Kasumi-1 (cell line): ENCODE measurements at places on chromosomes 12 and 14.
A peak's percentile ranks its signal among the peaks of the same experiment; 100 is the strongest.

DNA sequence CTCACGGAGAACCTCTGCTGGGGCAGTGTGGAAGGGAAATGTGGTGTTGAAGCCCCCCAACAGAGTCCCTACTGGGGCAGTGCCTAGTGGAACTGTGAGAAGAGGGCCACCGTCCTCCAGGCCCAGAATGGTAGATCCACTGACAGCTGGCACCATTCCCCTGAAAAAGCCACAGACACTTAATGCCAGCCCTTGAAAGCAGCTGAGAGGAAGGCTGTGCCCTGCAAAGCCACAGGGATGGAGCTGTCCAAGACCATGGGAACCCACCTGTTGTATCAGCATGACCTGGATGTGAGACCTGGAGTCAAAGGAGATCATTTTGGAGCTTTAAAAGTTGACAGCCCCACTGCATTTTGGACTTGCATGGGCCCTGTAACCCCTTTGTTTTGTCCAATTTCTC is 363.5 kb upstream of the PRICKLE1 start:
- no peak for DNase-seq

DNA sequence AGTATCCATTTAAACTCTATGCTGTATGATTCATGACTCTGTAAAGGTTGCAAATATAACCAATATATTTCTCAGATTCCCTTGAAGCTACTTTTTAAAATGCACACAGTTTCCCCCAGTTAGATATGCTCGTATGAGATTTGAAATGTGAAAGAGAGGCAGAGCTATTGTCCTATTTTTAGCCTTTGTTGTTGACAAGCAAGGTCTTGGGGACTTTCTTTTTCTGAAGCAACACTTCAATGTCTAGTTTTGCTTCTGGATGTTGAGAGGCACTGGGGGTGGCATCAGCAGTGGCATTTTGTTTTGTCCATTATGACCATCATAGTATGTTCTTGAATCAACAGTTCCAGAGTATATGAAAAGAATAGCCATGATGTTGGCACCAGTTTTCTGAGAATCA is 63.4 kb downstream of the ASCL1 start:
- no peak for DNase-seq

- peak; percentile 49 for DNase-seq
These were observed 672 bp upstream of the SCFD1 start for GRCh38 chr14:30621354-30621939.

- DNase-seq = no peak
These were observed 116.4 kb downstream of the PRICKLE1 start for GRCh38 chr12:42473130-42473529.

- no peak for DNase-seq
These were observed 323.3 kb upstream of the E2F7 start for GRCh38 chr12:77388445-77389265.

DNA sequence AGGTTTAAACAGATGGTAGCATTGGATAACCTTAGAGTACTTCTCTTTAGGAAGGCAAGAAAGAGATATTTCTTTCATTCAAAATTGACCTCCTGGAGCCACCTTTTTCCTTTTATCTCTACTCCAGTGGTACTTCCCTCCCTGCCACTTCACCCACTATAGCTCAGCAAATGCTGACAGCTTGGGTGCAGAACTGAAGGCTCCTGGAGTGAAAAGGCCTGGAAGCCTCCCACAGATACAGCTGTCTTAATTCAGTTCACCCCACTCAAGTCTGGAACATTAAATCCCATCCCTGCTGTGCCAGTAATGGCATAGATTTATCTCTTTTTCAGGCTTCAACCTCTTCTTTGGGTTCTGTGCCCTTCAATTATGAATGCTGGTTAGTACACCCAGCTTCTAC is 140.3 kb downstream of the NEDD1 start:
- no peak for DNase-seq

- DNase-seq = no peak
These were observed 93.5 kb upstream of the MED13L start for GRCh38 chr12:116370886-116371580.

DNA sequence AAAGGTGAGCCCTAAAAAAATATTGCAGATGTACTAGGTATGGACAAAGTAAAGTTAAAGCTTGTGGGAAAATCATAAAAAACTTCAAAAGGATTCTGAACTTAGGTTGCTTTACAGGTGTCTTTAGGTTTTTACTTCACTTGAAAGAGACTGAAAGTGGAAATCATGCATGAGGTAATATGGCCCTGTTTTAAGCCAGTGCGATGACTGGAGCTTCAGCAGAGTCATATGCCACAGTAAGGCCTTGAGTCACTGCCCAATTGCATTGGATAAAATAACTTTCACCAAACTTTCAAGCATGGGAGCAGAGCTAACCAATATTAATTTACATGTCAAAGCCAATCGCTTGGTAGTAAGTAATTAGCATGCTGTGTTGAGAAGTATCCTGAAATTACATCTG is 63.9 kb upstream of the TMEM260 start:
- DNase-seq = no peak

- DNase-seq = no peak
These were observed 7.4 kb upstream of the KRT77 start for GRCh38 chr12:52710730-52711129.

DNA sequence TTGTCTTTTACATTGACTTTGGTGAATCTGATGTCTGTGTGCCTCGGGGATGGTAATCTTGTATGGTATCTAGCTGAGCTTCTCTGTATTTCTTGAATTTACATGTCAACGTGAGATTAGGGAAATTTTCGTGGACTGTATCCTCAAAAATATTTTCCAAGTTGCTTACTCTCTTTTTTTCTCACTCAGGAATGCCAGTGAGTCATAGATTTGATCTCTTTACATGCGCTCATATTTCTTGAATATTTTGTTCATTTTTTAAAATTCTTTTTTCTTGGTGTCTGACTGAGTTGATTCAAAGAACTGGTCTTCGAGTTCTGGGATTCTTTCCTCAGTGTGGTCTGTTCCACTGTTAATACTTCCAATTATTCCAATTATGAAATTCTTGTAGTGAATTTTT is 207.7 kb downstream of the RAD51B start:
- no peak for DNase-seq

DNA sequence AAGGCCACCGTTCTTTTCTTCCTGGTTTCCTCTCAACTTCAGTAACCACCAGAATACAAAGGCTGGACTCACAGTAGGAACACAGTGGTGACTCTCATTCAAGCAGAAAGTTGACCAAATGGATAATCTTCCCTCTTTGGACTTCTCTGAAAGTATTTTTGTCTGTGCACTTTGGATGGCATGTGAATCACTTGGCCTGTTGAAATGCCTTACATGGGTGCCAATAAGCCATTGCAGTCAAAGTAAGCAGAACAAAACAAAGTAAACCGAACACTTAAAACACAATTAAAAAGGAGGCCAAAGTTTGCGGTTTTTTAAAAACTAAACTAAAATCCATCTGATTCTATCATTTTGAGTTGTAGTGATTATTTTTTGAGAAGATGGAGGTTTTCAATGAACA is 370.1 kb upstream of the DDHD1 start:
- DNase-seq = no peak

DNA sequence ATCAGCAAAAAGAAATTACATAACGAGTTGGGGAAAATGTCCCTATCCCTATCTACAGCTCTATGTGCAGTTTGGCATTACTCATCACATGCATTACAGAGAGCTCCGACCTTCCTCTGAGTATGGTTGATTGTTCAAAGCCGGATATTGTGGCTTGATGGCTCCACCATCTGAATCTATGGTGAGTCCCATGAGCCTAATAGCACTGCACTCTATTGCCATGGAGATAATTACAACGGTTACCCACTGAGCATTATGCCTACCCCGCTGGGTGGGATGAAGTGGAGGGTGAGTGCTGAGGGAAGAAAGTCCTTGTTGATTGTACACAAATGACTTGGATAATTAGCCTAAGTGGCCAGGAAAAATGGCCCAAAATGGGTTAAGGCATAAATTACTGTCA is 800.5 kb downstream of the NRXN3 start:
- no peak for DNase-seq

- DNase-seq = no peak
These were observed 1.9 kb downstream of the BMP4 start for GRCh38 chr14:53954551-53955228.

GRCh38 chr12:1457901-1458300 is 136.5 kb downstream of the FBXL14 start:
- no peak for DNase-seq

DNA sequence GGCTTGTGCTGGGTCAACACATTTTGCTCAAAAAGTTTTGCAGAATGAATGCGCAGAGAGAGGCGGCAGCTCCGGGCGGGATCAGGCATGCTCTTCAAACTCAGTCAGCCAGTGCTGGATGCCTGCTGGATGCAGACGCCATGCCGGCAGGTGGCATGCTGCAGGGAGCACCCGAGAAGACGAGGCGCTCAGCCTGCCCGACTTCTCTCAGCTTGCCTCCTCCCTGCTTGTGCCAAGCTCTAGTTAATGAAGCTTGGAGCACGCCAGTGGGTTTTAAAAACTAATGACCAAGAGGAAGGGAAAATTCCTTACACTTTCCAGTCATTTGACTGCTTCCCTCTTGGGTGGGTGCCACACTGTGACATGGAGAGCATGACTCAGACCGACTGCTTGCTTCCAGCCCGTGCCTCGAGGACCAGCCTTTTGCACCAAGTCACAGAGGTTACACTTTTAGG is 39.8 kb downstream of the SLC24A4 start:
- DNase-seq = no peak

DNA sequence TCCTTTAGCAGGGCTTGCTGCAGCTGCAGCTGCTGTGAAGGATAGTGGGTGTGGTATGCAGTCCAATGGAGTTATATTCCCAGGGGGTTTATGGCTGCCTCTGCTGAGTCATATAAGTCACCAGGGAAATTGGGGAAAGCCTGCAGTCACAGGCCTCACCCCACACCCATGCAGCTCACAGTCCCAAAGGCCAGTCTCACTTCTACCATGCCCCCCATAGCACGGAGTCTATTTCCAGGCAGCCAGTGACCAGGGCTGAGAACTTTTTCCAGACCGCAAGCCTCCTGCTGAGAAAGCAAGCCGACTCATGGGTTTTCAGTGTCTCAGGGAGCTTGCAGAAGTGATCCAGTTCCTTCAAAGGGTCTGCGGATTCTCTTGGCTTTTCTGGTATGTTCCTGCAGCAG is 322.4 kb upstream of the CLEC14A start:
- no peak for DNase-seq

DNA sequence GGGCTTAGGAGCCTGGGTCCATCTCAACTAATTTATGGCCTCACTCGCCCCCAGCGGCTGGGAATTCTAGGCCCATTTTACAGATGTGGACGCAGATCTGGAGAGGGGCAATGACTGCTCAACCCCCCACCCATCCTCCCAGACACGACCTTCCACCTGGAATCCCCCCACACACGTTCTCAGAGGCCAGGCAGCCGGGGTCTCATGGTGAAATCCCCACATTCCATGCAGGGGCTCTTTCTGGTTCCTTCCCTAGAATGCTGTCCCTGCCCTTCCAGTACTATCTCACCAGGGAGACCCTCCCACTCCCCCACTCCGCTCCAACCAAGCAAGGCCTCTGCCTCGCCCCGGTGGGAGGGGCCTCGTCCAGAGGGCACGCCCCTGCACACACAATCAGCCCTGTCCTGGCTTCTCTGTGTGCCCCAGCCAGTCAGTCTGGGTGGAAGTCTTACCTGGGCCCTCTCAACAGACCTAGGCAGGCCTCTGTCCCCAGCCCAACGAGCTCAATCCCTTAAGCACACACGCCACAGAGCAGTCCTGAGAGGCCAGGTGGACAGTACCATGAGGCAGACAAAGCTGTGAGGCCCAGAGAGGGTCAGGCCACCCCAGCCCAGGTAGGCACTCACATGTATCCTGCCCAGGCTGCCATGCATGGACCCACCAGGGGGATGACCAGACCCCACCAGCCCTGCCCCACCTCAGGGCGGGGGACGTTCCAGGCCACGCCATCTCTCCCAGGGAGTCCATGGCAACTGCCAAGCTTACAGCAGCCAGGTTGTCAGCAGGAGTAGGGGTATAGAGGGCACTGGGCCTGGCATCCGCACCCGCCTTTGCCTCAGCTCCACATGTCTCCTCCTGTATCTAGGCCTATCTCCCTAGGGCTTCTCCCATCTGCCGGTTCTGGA is 1.3 kb upstream of the ANKRD9 start:
- no peak for DNase-seq

DNA sequence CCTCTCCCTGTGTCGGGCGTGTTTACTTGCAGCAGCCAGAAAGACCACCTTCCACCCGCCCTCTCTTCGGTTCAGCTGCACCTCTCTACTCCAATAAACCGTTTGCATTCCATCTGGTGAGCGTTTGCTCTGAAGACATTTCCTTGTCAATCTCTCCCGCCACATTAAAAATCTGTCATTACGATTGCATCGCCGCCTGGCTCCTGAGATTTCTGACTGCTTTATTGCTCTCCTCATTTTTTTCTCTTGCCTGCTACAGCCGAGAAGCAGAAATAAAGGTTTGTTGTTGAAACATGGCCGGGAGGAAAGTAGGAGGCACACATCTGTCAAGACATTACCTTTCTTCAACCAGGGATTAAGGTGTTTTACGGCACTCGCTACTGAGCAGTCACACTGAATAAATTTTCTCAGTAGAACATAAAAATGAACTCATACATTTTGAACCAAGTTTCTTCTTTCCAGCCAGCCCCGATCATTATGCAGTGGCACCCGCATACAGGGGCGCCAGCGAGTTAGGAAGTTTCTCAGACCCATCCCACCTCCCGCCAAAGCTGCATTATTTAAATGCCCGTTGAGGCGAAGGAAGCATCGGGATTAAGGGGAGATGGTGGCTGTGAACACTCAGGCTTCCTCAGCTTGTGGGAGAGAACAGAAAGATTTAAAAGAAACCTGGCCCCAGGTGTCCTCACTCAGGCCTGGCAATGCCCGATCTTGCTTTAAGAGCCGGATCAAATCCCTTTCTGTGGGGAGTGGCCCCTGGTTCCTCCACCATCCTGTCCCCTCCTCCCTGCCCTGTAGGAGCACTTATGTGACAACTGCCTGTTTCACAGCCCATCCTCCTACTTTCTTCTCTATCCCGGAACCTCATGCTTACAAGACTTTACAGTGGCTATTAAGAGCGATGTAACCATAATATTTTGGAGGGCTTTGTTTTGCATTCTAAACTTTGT is 1108.9 kb downstream of the BCL11B start:
- DNase-seq = no peak

- no peak for DNase-seq
These were observed 7.0 kb upstream of the HOXC12 start for GRCh38 chr12:53947743-53948142.

DNA sequence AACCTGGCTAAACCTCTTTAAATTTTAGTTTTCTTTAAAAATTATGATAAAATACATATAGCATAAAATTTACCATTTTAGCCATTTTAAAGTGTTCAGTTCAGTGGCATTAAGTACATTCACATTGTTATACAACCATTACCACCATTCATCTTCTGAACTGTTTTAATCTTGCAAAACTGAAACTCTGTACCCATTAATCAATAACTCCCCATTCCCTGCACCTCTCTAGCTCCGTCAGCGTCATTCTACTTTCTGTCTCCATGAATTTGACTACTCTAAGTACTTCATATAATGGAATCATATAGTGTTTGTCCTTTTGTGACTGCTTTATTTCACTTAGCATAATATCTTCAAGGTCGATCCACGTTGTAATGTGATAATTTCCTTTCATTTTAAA is 75.8 kb upstream of the DDHD1 start:
- no peak for DNase-seq

DNA sequence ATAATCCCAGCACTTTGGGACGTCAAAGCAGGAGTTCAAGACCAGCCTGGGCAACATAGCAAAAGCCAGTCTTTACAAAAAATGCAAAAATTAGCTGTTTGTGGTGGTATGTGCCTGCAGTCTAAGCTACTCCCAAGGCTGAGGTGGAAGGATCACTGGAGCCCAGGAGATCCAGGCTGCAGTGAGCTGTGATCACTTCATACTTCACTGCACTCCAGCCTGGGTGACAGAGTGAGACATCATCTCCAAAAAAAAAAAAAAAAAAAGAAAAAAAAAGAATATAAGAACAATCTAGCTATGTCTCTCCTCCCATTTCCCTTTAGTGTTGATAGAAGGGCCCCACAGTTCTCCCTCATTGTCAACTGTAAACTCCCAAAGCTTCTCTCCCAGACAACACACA is 3.5 kb upstream of the BCAT1 start:
- no peak for DNase-seq
